HepG2 (cell line): ENCODE measurements at places on chromosomes 13 and 19. TPM values are rescaled to one million over a fixed set of nuclear protein-coding genes. Genes with fewer than 3 reads are reported as not detected.
A peak's percentile ranks its signal among the peaks of the same experiment; 100 is the strongest.

DNA sequence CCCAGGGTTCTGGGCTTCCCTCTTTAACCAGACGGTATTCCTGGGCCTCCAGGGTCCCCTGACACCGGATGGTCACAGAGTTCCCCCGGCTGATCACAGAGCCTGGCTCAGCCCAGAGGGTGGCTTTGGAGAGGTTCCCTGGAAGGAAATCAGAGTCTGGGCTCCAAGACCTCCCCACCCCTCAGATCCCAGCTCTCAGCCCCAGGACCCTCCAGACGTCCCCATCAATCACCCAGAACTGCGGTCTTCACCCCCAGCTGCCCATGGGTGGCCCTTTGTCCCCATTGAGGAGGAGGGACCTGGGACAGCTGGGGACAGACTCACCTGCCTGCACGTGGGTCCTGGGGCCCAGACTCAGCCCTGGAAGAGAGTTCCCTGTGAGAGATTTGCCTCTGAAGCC, 955 bp downstream of the LILRA5 start:
- DNase-seq: no peak

IRGC gene
- not detected in 2 replicates for total RNA-seq

- DNase-seq: peak; percentile 79
Observed at GRCh38 chr13:100290165-100290801, 201.4 kb downstream of the PCCA start.

DNA sequence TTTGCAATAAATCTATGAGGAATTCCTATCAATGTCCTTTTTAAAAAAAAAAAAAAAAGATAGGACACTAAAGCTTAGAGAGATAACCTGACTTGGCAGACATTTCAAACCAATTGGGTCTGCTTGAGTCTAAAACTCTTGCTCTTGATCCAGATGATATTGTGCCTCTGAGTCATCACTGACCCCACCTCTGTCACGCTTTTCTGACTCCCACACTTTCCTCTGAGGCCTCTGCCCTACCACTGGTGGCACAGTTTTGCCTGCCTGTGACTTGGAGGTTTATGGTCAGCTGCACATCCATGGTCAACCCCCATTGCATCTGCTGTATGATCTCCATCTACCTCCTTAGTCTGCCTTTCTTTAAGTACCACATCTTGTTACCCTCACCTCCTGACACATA, 328.7 kb downstream of the SPRY2 start:
- DNase-seq: no peak

DNA sequence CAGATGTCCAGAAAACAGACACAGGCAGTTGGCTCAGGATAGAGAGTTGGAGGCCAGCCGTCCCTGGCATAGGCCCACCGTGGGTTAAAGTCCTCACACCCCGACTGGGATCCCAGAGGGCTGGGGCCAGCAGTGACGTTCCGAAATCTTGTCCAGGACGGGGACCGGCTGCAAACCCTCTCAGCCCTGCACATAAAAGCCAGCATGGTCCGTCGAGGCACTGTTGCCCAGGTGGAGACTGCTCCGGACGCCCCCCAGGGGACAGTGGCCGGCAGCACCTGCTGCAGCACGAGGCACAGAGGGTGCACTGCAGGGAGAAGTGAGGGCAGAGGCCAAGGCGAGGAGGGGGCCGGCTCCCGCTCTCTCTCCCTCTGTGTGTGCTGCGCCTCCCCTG, 4.3 kb upstream of the IFNL2 start:
- no peak for DNase-seq

MIR17HG gene
- 0.73 and 12.3 TPM in 2 replicates for total RNA-seq

HCN2 gene
- not detected in 2 replicates for total RNA-seq

ZNF274 gene
- total RNA-seq: 17.0 and 23.0 TPM in 2 replicates

GRCh38 chr13:111353508-111353907, 33.1 kb downstream of the TEX29 start:
- DNase-seq: no peak

GRCh38 chr13:32728327-32728726, 142.1 kb downstream of the PDS5B start:
- no peak for DNase-seq

- DNase-seq: no peak
Observed at GRCh38 chr19:18110609-18111232, 13.1 kb downstream of the MAST3 start.
